Erythroblast (primary cell): ENCODE measurements at places on chromosomes 6 and 20.

GRCh38 chr6:2245103-2245876 lies at the start of gene GMDS:
Gene GMDS, minus strand, starts transcription at chr6:2245605.
- DNase-seq = peak; percentile 93

- no peak for DNase-seq
These were observed 90.0 kb upstream of the INSM1 start for GRCh38 chr20:20277894-20278335.

DNA sequence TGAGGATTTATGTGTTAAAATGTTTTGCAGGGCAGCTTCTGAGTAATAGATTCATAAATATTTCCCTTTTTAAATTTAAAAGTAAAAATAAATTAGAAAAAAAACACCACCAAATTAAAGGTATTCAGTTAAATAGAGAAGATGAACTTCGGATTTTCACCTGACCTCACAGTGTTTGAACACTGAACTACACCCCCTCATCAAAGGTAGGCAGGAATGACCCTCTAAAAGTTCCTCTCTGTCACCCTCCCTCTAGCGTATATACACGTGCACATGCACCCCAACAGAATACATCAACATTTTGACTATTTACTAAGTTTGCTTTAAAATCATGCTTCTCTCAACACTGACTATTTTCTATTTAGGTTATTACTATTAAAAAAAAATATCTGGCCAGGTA lies 528.3 kb downstream of the QKI start:
- DNase-seq = no peak

DNA sequence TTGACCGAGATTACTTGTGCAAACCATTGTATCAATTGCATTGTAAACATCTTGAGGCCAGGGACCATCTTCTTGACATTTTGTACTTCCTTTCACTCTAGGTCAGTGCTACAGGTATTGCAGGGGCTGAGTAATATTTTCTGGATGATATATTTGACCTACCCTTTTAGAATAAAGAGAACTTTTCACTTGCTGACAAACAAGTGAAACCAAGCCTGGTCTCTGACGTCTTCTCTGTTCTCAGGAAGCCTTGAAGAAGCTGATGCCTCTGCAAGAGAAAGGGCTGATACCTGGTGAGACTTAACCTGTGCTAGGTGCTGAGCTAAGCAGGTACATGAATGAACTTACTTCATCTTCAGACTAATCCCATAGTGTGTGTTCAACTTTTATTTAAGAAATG lies 60.5 kb upstream of the GGTLC1 start:
- DNase-seq = no peak

DNA sequence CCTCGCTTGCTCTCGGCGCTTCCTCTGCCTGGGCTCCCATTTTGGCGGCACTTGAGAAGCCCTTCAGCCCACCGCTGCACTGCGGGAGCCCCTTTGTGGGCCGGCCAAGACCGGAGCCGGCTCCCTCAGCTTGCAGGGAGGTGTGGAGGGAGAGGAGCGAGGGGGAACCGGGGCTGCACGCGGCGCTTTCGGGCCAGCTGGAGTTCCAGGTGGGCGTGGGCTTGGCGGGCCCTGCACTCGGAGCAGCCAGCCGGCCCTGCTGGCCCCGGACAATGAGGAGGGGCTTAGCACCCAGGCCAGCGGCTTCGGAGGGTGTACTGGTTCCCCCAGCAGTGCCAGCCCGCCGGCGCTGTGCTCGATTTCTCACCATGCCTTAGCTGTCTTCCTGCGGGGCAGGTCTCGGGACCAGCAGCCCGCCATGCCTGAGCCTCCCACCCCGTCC lies 10.2 kb upstream of the SRPK1 start:
- DNase-seq = no peak

DNA sequence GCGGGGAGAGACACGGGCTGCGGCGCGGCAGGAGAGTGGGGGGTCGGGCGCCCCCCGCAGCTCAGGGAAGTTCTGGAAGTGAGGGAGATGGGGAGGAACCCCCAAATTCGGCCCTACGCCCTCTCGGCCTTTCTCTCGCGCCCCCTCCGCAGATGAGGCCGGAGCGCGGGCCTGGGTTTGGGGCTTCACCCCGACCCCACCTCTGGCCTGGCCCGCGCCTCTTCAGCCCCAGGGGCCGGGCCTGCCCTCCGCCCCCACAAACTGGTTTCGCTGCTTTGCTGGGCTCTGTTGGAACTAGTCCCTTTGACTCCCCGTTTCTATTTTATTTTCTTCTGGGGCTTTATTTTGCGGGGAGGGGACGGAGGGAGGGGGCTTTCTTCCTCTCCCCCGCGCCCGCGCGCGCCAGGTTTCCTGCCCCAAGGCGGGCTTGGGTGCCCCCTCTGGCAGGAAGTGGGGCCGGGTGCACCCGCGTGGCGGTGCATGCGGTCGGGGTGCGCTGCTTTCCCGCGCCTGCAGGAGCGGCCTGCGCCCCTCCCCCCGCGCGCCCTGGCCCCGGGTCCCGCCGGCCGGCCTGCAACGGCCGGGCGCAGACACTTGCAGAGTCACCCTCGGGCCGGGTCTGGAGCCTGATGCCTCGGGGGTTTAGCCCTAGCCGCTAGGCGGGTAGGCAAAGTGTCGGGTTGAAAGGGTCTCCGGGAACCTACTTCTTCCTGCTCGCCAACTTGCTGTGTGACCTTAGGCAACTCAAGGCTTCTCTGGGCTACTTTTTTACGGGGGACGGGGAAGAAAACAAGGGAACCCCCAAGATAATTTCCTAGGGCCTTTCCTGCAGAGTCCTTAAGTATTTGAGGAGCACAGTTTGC lies 1.3 kb downstream of the HMGA1 start:
- peak; percentile 89 for DNase-seq

DNA sequence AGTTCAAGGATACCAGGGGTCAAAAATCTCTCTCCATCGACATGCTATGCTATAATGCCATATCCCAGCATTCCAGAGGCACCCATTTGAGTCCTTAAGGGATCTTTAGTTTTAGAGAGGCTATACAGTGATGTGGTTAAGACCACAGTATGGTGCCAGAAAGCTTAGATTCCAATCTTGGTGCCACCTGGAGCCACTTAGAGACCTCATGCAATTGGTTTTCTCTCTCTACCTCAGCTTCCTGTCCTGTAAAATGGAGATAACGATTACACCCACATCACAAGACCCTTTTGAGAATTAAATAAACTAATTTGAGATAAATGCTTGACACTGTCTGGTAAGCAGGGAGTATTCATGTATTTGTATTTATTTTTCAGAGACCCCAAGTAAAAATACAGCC lies 39.0 kb downstream of the PLAGL1 start:
- peak; percentile 23 for DNase-seq

DNA sequence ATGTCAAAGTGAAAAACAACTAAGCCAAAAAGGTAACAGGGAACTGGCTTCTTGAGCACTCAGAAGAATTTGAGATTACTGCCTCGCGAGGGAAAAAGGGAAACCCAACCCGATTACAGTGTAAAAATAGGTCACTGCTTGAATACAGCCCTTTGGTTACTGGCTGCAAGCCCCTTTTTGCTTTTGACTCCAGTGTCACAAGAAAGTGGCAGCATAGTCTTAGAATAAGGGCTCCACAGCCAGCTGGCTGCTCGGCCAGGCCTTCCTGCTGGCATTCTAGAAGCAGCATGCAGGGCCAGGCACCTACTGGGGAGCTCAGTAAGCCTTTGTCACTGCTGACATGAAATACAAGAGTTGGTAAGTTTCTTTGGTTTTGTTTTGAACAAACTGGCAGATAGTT lies 83.0 kb downstream of the ZHX3 start:
- DNase-seq = no peak

- peak; percentile 44 for DNase-seq
These were observed 7.8 kb upstream of the MDGA1 start for GRCh38 chr6:37705239-37706051.

DNA sequence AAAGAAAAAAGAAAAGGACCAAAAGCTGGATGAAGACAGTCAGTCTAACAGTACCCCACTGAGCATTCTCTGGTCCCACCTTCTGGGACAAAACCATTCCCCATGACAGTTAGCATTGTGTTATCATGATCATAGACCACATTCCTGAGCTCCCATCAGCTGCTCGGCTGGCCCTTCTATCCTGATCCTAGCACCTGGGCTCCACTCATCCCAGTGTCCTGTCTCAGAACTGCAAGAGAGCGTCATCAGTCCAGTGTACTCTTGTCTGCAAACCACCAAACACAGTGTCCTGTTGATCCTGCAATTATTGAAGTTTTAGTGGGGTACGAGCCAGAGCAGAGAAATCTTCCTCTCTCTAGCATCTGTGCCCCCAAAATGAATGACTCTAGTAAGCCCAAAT lies 16.0 kb upstream of the TAAR1 start:
- DNase-seq = no peak
